ENCODE measurements at places on chromosomes 3 and 15.

- no peak for DNase-seq
Observed at GRCh38 chr3:138600100-138600745, 6.2 kb upstream of the CEP70 start.

- no peak for DNase-seq
Observed at GRCh38 chr3:156298938-156299337, 178.6 kb downstream of the KCNAB1 start.

GRCh38 chr3:181956122-181956521 is 244.4 kb downstream of the SOX2 start:
- DNase-seq = no peak

GRCh38 chr3:150240891-150241290 is 167.2 kb upstream of the TSC22D2 start:
- no peak for DNase-seq

DNA sequence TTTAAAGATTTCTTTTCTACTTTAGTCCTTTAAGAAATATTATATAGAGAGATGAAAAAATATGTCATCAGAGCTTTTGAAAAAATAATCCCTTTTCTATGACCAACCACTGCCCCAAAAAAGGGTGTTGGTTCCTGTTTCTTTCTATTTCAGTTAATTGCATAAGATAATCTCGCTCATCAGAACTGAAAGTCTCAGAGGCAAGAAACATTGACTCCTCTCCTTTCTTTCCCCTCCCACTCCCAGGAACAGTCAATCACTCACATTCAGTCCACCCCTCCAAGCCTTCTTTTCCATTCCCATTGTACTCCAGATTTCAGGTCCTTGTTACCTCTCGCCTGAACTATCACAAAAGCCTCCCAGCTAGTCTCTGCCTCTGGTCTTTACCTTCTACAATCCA is 153.7 kb upstream of the ABI3BP start:
- DNase-seq = no peak

- no peak for DNase-seq
Observed at GRCh38 chr3:127535106-127535785, 55.3 kb downstream of the TPRA1 start.

DNA sequence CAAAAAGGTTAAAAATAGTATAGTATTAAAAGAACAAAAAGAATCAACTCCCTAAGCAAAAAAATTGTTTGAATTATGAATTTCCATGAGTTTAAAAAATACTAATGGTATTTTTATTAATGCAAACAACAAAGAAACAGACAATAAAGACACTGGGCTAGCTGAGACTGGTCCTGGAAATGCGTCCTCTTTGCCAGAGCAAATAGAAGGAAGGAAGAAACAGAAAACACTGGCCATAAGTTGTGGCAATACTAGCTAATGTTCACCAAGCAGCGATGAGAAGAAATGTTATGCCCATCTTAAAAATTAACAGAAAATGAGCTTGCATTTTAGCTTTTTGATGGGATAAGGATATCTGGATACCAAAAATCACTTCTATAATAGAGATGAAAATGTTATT is 88.6 kb downstream of the TBL1XR1 start:
- DNase-seq = no peak

DNA sequence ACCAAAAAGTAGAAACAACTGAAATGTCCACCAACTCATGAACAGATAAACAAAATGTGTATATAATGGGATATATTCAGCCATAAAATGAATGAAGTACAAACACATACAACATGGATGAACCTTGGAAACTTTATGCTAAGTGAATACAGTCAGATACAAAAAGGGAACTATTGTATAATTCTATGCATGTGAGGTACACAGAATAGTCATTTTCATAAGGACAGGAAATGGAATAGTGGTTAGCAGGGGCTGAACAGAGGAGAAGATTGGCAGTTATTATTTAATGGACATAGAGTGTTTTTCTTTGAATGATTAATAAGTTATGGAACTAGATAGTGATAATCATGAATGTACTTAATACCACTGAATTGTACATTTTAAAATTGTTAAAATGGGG is 20.0 kb upstream of the TRANK1 start:
- no peak for DNase-seq

- DNase-seq = peak; percentile 93
Observed at GRCh38 chr3:42043099-42043813, 47.9 kb upstream of the TRAK1 start.

- no peak for DNase-seq
Observed at GRCh38 chr15:62026487-62027262, 33.6 kb downstream of the VPS13C start.

DNA sequence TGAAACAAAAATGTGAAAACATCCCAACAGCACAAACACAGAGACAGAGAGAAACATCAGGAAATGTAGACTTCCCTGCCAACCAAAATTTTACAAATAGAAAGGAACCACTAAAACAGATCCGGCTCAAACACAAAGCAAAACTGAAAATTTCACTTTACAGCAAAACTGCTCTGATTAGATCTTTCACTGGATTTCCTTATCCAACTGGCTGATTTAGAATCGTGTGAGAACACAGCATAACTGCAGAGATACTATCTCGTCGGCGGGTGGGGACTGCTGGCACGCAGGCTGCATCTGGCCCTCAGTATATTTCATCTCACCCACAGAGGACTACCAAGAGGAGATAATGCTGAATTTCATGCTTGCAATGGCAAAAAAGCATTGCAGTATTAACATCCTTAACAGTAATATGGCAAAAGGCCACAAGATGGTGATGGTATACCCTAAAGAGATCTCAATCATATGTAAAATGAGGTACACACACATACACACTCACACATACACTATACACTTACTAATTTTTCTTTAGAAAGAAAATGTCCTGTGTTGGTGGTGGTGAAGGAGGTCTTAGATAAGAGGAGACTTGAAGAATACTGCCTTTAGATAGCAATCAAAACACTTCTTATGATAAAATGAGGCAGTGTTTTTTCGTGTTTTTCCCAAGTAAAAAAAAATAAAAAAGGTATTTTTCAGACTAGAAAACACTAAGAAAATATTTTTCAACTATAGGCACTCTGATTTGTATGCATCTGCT is 10.6 kb upstream of the LEO1 start:
- DNase-seq = peak; percentile 53

GRCh38 chr15:42140383-42141070 is 15.9 kb downstream of the PLA2G4F start:
- DNase-seq = no peak

DNA sequence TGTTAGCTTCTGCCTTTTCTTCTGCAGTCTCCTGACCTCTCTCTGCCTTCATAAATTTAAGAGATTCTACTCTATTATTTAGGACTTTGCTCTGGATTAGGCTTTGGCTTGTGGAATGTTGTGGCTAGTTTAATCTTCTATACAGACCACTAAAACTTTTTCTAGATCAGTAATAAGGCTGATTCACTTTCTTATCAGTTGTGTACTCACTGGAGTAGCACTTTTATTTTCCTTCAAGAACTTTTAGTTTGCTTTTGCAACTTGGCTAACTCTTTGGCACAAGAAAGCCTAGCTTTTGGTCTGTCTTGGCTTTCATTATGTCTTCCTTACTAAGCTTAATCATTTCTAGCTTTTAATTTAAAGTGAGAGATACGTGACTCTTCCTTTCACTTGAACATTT is 265.5 kb upstream of the TBC1D5 start:
- DNase-seq = peak; percentile 49

Data from brain microvascular endothelial cell (primary cell).